CD8-positive, alpha-beta memory T cell (primary cell): ENCODE measurements at places on chromosomes 13 and 19. TPM values are rescaled to one million over a fixed set of nuclear protein-coding genes. Genes with fewer than 3 reads are reported as not detected.

VSTM1 gene
- not detected for polyA plus RNA-seq

SERPINE3 gene
- polyA plus RNA-seq: not detected

CPT1C gene
- polyA plus RNA-seq: not detected

HNRNPM gene
- polyA plus RNA-seq: 311 TPM

CADM4 gene
- not detected for polyA plus RNA-seq

LYPD3 gene
- polyA plus RNA-seq: 3.8 TPM

SIGLEC12 gene
- polyA plus RNA-seq: 0.31 TPM
